Stimulated activated CD4-positive, alpha-beta T cell treated with anti-CD3 and anti-CD28 coated beads, Interleukin-1b, Interleukin-23, amount 100 ng/mL, for 48 hours (primary cell): ENCODE measurements at places on chromosomes 7 and 10.

- no peak for DNase-seq
Observed at GRCh38 chr10:62735464-62736167, 68.9 kb upstream of the ADO start.

GRCh38 chr10:132479603-132480221 lies 57.9 kb upstream of the INPP5A start:
- DNase-seq, result no peak

DNA sequence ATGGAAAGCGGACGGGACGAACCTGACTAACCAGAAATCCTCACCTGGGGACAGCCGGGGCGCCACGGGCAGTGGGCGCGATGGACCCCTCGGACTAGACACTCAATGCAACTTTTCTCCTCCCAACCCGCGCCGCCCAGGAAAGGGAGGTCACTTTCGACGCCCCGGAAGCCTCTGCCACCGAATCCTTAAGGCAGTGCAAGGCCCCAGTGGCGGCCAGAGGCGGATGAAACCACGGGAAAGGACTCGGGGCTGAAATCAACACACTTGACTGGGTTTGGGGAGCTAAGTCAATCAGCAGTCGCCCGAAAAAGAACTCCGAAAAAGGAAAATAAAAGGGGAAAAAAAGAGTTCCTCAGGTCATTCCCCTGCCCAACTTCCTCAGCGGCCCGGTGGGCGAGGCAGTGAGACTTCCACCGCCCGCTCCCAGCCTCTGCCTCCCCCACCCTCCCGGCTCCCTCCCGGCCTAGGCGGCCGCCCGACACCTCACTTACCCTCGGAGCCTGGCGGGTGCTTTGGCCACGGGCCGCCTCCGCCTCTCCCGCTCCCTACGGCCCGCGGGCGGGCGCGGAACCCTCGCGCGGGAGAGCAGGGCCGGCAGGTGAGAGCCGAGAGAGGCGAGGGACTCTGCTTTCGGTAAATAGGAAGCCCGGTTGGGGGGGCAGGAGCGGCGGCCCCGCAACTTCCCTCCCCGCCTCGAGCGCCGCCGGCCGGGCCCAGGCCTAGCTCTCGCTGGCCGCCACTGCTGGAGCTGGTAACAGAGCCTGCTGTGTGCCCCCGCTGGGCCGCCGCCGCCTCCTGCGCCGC lies 518 bp downstream of the WAPL start:
- DNase-seq, result peak; percentile 41

GRCh38 chr7:43170571-43170970 lies 58.1 kb downstream of the HECW1 start:
- DNase-seq, result no peak

DNA sequence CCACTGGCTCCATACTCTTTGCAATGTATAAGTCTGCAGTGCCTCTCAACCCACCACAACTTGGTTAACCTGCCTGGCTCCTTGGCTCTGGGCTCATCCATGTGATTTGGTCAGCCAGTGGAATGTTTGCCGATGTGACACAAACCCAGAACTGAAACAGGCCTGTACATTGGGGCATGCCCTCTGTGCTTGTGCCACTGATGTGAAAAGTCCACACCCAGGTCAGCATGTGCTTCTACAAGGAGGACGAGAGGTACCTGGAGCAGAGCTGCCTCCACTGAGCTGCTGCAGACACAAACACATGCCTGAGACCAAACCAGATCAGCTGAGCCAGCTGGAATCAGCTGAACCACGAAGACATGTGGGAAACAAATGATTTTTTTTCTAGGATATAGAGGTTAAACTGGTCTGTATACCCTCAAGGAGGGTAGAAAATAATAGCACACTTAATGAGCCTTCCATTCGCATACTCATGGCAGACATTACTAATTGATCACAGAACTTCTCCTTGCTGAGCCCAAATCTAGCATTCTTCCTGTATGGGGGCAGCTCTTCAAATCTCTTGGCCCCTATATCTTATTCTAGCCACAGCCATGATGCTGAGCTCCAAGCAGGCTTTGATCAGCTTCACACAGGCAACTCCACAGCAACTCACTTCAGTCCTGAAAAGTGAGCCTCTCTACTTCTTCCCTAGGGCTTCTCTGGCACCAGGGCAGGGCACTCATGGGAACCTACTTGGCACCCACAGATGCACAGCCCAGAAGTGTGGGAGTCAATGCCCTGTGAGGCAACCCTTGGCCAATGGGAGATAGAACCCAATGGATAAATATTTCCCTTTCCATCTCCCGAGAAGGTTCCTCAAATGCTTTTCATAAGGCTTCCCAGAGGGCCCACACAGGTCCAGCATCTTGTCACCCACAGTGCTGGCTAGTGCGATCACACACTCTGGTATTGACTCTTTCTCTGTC lies 18.6 kb downstream of the PYROXD2 start:
- DNase-seq, result no peak

GRCh38 chr7:91945476-91945875 lies 4.8 kb downstream of the AKAP9 start:
- no peak for DNase-seq

DNA sequence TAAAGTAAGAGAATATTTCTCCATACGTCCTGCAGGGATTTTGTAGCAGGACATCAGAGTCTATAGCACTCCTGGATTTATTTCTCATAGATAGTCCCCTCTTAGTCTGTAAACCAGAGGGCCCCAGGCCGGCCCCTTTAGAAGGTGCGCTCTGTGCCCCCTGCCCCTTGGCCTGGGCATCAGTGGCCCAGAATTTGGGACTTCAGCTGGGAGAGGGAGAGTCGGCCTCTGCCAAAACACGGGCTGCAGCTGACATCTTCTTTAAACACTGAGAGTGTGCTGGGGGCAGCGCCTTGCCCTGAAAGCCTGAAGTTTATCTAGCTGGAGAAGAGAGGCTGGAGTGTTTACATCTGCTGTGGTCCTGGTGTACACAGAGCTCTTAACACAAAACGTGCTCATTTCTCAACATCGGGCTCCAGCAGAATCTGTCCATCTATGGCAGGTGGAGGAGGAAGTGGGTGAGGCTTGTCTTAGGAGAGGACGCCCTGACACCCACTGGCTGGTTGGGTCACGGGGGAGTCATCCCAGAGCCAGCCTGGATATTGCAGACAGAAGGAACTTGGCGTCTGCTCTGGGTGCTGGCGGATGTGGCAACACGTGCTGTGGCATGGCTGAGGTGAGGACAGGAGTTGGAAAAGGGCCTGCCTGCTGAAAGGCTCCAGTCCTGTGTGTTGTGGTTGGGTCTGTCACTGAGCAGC lies 5.0 kb upstream of the TACR2 start:
- DNase-seq, result no peak

GRCh38 chr7:25288556-25289307 lies 60.4 kb upstream of the NPVF start:
- no peak for DNase-seq
